ENCODE measurements at places on chromosomes 7 and 10.

- DNase-seq = no peak
These were observed 1141.8 kb upstream of the AUTS2 start for GRCh38 chr7:68456469-68456868.

- no peak for DNase-seq
These were observed 29.8 kb downstream of the ITPRIP start for GRCh38 chr10:104308439-104308903.

- DNase-seq = no peak
These were observed 19.4 kb downstream of the LDB3 start for GRCh38 chr10:86687750-86688149.

DNA sequence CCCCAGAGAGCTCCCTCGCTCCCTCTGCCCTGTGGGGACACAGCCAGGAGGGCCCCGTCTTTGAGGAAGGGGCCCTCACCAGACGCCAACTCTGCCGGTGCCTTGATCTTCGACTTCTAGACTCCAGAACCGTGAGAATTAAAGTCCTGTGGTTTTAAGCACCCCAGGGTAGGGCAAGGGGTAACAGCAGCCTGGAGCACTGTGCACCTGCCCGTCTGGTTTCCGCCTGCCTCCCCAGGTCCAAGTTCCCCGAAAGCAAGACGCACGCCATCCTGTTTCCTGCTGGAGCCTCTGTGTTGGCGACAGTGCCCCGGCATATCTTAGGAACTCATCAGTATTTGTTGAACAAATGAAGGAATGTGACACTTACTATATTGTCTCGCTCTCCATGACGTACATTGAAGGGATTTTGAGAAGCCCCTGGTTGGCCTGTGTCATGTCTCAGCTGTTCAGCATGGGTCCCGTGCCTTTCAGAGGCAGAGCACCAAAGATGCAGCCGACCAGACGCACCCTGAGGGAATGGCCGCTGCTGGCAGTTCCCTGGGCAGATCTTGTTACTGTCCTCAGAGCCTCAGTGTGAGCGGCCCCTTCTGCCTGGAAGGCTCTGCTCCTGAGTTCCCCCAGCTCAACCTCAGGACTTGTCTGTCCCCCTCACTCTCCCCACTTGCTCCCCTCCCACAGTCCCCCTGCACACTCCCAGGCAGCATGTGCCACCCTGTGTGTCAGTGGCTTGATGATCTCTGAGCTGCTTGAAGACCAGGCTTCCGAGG, 226.2 kb downstream of the TCERG1L start:
- DNase-seq = no peak

- no peak for DNase-seq
These were observed 220.6 kb upstream of the RHOBTB1 start for GRCh38 chr10:61164458-61165160.

DNA sequence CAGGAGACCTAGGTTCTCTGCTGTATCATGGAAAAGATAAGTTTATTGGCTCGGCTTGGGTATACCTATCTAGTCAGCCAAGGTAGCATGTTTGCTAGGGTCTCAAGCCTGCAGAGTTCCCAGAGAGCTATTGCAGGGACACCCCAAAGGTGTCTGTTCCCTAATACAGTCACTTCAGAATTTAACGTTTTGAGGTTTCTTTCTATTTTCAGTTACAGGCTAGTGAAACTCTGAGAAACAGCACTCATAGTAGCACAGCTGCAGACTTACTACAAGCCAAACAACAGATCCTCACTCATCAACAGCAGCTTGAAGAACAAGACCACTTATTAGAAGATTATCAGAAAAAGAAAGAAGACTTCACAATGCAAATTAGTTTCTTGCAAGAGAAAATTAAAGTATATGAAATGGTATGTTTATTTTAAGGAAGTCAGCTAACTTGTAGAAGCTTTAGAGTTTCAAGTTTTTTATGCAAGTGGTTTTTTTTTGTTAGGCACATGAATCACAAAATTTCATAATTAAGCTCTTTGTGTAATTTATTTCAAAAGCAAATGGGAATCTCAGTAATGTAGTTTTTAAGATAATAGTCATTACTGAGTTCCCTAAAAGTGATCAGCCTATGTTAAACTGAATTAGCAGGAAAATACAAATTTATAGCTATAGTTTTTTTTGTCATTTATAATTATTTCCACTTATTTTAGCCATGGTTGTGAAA, 54.9 kb downstream of the AKAP9 start:
- DNase-seq = no peak

DNA sequence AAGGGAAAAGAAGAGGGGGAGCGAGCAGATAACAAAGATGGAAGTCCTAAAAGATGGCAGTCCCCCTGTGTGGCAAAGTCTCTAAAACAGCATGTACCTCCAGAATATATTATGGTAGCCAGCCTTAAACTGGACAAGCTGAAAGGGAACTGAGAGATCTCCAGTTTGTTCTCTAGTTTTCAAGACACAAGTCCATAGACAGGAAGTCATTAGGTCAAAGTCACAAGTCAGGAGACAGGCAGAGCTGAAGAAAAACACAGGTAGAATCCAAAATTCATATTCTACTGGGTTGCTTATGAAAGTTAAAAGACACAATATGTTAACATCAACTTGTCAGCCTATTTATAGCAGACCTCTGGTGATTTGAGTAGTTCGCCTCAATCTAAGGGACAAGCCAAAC, 38.7 kb downstream of the FAM107B start:
- DNase-seq = no peak

DNA sequence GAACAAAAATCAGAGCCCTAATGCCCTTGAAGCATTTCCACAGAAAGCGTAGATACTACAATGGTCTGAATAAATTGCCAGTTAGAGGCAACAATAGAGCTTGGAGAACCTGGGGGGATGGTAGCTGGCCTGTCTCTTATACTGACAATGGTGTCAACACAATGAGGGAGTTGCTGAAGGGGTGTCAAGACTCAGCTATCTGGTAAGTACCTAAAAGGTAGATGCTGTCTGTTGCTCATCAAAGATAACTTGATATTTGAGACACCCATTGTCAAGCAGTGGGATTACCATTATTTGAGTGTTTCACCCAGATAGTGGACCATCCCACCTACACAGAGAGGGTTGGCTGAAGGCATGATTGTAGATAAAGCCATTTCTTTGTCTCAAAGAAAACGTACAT, 72.8 kb downstream of the PDE1C start:
- DNase-seq = no peak

GRCh38 chr10:60916025-60916424, 28.0 kb downstream of the RHOBTB1 start:
- DNase-seq = no peak

DNA sequence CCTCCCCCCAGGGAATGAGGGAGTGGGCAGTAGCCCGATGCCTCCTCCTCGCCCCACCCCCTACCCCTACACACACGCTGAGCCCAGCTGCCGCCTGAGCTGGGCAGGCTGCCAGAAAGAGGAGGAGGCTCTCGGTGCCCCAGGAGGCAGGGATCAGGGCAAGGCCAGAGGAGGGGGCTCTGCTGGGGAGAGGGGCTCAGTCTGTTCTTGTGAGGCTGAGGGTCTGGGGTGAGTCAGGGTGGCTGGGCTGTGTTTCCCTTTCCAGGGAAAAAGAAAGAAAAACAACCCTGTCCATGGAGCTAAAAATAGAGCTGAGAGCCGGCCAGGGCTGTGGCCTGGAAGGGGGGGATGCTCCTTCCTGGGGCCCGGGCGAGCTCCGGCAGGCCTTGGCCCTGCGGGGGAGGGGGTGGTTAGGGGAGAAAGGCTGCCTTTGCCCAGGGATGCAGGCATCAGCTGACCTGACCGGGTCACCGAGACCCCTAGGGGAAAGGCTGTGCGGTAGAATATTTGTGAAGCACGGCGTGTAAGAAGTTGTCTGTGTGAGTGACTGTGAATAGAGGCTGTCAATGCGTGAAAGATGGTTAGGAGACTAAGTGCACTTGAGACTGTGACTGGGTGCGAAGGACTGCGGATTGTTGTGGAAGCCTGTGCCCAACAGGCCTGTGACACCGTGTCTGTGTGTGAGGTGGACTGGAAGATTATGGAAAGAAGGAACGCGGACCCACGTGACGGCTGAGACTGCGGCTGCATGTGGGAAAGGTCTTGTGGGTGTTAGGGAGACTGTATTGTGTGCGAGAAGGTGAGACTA, 1.2 kb upstream of the LZTS2 start:
- peak; percentile 89 for DNase-seq

GRCh38 chr7:107035446-107035845, 9.1 kb upstream of the PRKAR2B start:
- no peak for DNase-seq

GRCh38 chr7:124930655-124931597, 1.3 kb upstream of the POT1 start:
- DNase-seq = no peak

DNA sequence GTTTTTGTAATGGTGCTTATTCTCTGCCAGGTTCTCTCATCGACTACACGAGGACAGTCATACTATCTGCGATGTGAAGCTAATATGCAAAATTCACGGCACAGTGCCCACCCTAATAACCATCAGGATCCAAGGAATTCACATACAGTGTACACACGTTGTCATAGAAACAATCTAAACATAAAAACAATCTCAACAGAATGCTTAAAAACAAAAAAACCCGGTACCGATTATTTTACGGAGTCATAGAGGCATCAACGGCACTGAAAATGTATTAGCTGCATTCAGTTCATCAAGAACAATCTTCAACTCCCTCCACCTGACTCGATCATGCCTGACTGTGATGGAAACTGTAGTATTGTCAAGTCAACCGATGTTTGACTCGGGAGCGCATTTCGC, 628 bp downstream of the MRPS33 start:
- DNase-seq = peak; percentile 33

GRCh38 chr10:103703941-103704919, 151.1 kb downstream of the SH3PXD2A start:
- DNase-seq = no peak

DNA sequence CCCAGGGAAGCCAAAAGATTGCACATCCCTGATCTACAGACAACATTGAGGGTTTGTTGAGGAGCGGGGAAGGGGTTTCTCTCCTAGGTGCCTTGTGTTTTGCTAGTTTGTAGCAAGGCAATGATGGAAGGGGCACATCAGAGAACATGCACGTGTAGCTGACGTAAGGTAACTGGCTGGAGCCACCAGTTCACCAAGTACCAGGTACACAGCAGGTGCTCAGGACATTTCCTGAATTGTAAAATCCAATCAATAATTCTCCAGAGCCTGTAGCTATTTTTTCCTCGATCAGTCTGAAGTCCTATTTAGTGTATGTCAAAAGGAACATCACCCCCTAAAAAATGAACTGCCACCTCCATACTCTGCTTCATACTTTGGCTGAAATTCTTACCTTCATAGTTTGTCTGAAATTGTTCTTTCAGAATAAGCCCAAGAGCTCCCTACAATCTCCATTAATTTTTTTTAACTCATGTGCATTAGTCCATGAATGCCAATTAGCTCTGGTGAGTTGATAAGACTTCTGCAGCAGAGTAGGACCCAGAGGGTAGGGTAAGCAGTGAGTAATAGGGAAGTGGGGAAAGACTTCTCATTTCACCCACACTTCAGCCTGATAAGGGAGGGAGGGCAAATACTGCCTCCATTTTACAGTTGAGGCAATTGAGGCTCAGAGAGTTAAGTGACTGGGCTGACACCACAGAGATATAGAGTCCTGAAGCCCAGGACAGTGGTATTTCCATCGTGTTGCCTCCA, 36.0 kb upstream of the SLC26A3 start:
- no peak for DNase-seq

GRCh38 chr10:113322843-113323242, 230.0 kb upstream of the HABP2 start:
- DNase-seq = no peak

DNA sequence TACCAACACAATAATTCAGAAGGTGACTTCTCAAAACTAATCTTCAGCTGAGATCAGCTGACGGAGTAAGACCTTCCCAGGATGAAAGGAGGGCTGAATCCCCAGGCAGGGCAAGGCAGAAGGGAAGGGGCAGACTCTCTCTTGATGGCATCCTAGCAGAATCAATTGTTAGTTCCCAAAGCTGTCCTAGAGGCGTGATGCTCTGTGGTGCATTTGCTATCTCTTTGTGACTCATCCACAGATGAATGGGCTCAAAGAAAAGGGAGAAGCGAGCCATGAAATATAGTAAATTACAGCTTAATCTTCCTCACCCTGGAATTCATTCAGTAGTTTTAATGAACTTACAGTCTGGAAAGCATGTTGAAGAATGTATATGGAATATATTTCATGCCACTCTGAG, 37.2 kb downstream of the PDE1C start:
- DNase-seq = no peak

DNA sequence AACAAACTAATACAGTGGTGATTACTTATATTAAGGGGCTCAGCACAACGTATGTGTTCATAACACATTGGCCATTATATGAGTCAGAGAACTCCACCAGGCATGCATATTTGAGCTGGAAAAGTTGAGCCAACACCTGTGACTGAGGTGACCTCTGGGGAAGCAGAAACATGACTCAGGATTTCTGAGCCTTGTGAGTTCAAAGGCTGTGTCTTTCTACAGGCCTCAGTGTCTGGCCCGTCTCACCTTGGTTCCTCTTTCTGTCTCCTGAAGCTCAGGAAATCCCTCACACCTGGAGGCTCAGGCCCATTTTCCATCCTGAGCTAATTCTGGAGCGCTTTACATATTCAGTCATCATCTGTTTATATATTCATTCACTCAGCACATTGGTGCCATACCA, 230.9 kb upstream of the AGK start:
- no peak for DNase-seq

DNA sequence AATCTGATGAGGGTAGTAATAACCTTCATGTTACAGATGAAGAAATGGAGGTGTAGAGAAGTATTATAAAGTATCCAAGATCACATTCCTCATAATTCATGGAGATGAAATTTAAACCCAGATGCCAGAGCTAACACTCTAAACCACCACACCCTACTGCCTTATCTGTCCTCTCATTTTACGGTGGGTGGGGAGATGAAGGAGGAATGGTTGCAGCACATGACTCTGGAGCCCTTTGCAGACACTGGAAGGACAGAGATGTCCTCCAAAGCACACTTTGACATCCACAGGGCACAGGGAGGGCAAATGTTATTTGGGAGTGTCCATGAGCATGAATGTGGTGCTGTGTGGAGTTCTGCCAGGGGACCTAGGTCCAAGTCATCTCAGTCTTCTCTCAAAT, 1.1 kb downstream of the PLEKHS1 start:
- no peak for DNase-seq

DNA sequence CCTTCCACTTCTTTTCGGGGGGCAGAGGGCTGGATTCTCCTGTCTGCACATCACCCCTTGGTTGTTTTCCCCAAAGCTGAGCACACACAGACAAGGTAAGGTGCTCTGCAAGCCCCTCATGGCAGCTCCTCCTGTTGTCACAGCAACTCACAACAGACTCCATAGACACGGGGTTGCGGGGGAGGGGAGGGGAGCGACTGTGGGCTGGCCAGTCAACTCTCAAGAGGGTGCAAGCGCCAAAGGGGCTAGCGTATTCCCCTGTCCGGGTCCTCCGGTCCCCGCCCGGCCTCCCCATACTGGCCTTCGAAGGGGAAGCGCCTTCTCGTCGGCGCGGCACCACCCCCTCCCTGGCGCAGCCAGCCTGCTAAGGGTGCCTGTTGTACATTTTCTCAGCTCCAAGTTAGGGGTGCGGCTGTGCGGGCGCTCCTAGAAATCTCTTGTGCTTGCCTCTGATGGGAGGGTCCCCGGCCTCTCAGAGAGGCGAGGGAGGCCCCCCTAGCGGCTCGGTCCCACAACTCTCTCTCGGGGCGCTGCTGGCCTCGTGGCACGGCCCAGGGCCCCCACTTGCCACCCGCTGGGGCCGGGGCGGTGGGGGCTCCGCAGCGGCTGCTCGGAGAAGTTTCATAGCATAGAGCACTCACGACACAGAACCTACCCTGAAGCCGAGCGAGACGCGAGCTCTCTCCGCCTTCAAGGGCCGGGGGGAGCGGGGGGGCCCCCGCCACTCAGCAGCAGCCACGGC, 498 bp downstream of the RHOBTB1 start:
- peak; percentile 69 for DNase-seq

- DNase-seq = no peak
These were observed 187.1 kb downstream of the KIF20B start for GRCh38 chr10:89888321-89889070.

All from NCI-H345 (cell line).